ENCODE measurements at places on chromosomes 16 and 17.

DNA sequence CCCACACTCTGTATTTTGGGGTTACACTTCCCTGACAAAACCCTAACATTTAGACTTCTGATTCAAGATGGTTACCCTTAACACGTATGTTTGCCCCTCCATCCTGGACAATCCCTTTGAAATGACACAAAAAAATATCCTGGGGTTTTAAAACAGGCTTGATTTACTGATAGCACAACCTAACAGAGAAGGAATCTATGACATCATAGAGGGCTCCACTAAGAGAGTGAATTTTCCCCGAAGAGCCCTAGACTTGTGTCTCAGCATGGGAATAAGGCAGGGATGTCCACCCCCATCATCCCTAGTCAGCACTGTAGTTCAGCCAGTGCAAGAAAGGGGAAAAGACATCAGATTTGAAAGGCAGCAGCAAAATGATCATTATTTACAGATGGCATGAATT is 15.8 kb upstream of the SRCIN1 start:
- DNase-seq = no peak

DNA sequence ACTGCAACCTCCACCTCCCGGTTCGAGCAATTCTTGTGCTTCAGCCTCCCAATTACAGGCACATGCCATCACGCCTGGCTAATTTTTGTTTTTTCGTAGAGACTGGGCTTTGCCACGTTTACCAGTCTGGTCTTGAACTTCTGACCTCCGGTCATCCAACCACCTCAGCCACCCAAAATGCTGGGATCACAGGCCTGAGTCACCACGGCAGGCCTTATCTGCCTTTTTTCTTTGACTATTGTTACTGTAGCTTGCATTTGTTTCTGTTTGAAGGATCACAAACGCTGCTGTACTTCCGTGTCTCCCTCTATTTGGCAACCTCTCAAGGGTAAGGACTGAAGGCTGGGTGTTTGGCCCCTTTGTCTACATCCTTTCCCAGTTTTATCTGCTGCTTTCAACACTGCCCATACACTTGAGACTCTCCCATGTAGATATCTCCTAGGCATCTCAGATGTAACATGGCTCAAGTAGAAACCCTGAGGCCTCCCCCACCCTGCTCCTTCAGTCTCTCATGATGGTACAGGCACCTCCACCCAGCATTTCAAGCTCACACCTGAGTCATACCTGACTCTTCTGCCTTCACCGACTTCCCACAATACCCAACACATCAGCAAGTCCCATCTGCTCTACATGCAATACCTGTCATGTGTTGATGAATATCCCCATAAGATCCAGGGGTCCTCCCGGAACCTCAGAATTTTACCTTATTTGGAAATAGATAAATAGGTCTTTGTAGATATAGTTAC is 219.0 kb downstream of the CPPED1 start:
- DNase-seq = no peak

- DNase-seq = no peak
Observed at GRCh38 chr16:12992066-12992465, 90.7 kb downstream of the SHISA9 start.

DNA sequence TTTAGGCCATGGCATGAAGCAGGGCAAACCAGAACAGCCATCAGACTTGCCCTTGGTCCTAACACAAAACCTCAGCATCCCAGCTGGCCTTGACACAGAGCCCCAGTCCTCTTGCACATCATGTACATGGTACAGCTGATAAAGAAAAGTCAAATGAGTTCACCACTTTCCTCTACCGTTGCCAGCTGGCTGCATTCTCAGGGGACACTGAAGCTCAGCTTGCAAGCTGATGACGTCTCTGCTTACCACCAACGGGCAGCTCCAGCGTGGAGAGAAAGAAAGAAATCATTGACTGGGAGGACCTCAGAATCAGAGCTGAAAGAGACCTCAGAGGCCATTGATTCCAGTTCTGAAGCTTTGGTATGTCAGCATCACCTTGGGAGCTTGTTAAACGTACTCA is 80.7 kb upstream of the CES5A start:
- DNase-seq = no peak

DNA sequence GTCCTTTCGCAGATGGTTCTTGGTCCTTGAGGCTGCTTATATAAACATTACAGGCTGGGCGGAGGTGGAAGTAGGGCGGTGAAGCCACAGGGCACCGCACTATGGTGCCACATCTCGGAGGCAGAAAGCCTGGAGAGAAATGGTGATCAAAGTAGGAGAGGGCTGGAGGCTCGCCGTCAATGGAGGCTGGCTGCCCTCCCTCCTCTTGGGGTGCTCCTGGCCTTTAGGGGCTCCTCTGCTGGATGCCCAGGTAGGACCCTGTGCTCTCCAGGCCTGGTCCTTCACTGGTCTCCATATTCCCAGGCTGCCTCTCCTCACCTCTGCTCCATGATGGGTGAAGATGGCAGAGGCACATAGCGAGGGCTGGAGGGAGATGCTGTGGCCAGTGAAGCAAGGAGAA is 2.1 kb upstream of the TLCD2 start:
- DNase-seq = no peak

- DNase-seq = peak; percentile 73
Observed at GRCh38 chr16:67928561-67929364, 2.9 kb downstream of the CTRL start.

DNA sequence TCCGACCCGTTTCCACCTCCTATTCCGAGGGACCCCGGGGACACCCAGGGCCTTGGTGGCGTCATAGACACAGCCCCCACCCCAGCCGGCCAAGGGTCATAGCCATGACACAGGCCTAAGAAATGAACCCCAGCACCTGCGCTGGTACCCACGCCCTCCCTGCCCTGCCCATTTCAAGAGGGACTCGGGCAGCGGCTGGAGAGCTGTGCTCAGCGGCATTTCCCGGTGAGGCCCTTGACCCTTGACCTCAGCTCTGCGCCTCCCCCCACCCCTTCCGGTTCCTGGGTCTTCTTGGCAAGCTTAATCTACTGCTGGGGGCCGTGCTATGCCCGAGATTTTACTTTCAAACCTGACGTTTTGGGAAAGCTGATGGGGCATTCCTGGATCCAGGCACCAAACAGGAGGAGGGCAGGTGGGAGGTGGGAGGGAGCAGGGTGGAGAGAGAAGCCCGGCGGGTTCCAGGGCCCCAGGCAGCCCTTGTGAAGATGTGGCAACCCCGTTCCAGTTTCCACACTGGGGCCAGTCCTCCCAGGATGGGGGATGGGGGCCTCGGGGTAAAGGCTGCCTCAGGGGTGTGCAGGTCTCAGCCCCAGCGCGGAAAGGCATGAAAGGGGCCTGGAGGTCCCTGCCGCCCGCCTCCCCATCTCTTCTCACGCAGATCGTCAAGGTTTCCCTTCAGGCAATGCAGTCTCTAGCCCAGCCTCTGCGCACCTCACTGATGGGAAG is at the start of gene SLC22A31:
SLC22A31 (minus strand) TSS at position 414 of the 726 bp plus-strand sequence; CDS start at position 378, 36 bp downstream.
- peak; percentile 62 for DNase-seq

GRCh38 chr17:4317610-4318009 is 48.9 kb downstream of the UBE2G1 start:
- DNase-seq = no peak

GRCh38 chr17:31318298-31318801 is 3.1 kb downstream of the EVI2A start:
- DNase-seq = no peak

GRCh38 chr16:89365044-89365467 is 125.3 kb downstream of the ANKRD11 start:
- DNase-seq = no peak

DNA sequence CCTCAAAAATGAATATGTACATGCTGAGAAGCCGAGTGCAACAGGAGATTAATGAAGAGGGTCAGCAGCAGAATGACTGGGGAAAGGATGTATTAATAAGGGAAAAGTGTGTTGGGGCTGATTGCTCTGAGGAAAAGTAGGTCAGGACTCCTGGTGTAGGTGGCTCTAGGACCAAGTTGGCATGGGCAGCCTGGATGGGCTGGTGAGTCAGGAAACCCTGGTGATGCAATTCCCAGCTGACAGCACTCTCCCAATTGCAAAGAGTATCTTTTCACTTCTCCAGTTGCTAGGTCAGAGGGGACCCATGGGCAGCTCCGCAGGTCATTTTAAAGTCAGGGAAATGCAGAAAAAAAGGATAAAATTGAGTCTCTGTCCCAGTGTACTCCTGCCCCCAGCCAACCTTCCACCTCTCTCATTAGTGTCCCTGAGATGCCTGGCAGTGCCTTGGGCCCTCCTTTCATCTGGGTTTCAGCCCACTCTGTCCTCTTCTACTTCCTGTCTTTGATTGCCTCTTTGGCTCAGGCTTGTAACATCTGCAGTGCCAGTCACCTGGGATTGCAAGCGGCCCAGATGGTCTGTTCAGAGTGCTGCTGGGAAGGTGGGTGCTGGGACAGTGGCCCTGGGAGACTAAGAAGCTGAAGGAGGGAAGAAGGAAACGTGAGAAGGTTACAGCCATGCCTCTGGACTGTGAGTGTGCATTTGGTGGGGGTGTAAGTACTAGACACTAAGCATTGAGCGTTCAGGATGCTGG is 2177.2 kb downstream of the TP53TG3F start:
- no peak for DNase-seq
